ENCODE measurements at places on chromosomes 5 and 9.

DNA sequence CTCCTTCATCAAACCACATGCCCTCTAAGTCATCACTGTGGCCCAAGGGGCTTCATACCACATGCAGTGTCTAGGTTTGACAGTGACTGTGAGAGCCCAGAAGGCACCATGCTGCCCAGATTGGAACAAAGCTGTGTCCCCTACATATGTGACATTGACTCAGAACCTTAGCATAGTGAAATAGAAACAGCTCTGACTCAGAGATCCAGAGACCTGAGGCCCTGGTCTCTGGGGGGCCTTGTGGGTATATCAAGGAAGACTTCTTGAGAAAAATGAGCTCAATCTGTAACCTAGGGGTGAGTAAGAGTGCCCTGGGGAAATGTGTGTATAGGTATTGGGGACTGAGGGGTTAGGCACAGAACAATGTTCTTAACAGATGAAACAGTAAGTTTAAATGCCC is 7.1 kb upstream of the ENTREP1 start:
- DNase-seq = no peak

DNA sequence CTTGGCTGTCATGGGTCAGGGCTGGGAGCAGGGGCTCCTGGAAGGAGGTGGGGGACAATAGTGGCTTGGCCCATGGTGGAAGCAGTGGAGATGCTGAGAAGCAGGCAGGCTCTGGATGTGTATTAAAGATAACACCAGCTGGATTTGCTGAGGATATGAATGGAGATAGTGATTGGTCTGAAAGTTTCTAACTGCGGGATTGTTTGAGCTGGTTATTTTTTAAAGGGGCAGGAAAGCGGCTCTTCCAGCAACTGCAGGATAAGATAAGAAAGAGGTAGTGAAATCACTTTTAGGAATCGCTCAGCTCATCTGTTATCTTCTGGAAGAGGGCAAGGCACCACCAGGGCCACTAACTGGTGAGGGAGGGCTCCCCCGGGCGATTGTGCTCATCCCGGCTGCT is 125.5 kb downstream of the TENT4A start:
- DNase-seq = no peak

GRCh38 chr5:10789021-10789420 is 28.0 kb upstream of the DAP start:
- DNase-seq = no peak

DNA sequence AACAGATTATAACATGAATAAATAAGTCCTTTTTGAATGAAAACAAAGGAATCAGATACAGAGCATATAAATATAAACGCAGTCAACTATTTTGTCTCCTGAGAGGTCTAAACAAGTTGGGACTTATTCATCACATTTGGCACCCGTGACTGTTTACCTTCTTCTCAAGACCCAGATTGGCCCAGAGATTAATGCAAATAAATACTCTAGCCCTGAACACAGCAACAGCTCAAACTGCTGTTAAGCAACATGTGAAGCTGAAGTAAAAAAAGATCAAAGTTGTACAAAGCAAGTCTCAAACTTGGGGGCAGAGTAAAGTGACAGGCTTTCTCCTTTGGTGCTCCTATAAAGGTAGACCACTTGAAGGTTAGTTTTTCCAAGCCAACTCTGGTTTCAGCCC is 95.0 kb upstream of the NR5A1 start:
- no peak for DNase-seq

DNA sequence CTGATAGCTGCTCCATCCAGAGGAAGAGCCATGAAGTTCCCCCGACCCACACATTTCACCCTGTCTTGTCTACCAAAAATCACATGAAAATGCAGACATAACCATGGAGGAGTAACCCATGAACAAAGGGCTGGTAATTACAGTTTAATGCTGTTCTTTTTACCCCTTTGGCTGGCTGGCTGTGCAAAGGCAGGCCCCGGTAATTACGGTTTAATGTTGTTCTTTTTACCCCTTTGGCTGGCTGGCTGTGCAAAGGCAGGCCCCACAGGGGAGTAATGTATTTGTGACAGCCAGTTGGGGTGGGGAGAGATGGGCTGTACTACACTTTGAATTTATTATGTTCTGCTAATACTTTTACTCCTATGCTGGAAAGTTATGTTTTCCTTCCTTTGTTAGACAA is 41.7 kb downstream of the PIK3R1 start:
- DNase-seq = no peak

GRCh38 chr5:103445426-103446035 is 117.1 kb downstream of the NUDT12 start:
- DNase-seq = no peak

DNA sequence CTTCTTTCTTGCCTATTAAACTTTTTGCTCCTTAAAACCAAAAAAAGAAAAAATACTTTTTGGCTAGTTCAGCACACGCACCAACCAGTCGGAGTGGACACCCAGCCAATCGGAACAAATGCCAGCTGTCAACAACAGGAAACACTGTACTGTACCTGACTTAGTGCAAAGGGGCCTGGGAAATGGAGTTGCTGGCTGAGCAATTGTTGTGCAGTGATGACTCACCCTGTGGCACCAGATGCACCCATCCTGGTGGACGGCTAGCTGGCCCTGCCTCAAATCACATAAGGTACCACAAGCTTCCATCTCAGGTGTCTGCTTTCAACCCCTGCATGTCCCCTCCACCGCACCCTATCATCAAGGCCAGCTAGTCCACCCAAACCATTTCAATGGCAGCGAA is 20.9 kb downstream of the FOXE1 start:
- DNase-seq = no peak

- no peak for DNase-seq
These were observed 29.9 kb downstream of the JADE2 start for GRCh38 chr5:134555223-134555889.

DNA sequence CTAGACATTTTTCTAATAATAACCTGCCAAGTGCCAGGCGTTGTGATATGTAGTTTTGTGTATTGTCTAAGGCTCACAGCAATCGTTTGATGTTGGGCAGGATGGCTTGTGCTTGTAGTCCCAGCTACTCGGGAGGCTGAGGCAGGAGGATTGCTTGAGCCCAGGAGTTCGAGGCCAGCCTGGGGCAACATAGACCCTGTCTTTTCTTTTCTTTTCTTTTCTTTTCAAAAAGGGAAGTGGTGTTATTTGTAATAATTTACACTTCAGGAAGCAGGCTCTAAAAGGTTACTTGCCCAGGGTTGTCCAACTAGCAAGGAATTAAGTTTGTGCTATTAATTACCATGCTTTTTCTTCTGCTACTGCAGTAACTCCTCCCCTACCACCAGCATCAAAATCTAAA is 3.2 kb downstream of the ZNF131 start:
- no peak for DNase-seq

- DNase-seq = no peak
These were observed 29.3 kb upstream of the RPS23 start for GRCh38 chr5:82307451-82307850.

DNA sequence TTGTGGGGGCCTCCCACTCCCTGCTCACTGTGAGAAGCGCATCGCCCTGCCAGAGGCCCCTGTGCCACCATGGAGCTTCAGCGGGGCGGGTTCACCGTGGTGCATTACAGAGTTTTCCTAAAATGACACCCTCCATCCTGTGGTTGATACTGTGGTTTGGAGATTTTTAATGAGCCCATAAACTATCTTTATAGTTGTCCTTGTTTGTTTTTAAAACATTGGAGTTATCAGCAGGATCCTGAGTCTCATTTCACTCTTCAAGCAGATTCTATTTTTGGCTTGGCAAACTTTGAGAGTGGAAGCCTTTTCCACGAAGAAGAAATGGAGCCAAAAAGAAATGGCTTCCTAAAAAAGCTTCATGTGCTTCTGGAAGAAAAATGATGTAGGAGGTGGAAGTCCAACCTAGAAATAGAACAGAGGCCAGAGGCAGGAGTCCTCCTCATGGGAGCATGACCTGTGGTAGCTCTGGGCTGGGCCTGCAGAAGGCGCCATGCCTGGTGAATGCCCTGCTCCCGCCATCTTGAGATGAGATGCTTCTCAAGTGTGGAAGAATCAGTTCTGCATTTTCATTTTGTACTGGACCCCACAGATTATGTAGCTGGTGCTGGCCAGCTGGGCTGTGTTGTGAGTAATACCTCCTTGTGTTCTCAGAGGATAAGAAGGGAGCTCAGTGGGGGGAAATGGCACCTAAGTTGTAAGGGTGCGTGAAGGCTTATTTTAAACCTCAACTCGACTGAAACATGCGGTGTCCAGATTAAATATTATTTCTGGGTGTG is 79.0 kb upstream of the RAI14 start:
- no peak for DNase-seq

DNA sequence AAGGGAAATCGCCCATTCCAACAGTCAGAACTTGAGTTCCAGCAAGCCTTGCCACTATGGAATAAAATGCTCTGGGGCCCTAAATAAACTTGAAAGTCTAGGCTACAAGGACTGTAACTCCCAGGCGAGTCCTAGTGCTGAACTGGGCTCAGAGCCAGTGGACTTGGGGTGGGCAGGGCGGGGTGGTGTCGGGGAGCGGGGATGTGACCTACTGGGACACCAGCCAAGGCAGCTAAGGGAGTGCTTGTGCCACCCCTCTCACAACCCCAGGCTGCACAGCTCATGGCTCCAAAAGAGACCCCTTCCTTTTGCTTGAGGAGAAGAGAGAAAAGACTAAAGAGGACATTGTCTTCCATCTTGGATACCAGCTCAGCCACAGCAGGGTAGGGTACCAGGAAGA is 61.5 kb downstream of the MEIKIN start:
- DNase-seq = no peak

GRCh38 chr5:67196537-67197059 is at the start of gene CD180:
Gene CD180 (minus strand): TSS chr5:67196799. CDS start chr5:67196641, 158 bp downstream.
- DNase-seq = no peak

GRCh38 chr5:142059304-142059940 is 46.6 kb upstream of the GNPDA1 start:
- DNase-seq = no peak

DNA sequence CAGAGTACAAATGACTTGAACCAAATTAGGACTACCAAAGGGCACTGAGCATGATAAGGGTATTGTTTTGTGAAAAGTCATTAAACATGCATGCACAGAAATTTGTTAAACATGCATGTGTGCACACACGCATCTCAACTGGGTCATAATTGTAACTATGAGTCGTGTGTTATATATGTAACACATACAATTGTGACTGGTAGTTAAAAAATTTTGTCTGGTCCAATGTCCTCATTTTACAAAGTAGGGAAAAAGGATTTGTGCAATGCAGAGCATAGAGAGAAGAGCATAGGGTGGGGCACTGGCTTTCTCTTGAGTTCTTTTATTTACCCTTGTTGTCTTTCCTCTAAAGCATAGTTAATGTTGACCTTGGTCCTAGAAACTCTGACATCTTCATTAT is 19.3 kb upstream of the IGFBPL1 start:
- no peak for DNase-seq

GRCh38 chr5:93054424-93055163 is 526.4 kb downstream of the NR2F1-AS1 start:
- no peak for DNase-seq

DNA sequence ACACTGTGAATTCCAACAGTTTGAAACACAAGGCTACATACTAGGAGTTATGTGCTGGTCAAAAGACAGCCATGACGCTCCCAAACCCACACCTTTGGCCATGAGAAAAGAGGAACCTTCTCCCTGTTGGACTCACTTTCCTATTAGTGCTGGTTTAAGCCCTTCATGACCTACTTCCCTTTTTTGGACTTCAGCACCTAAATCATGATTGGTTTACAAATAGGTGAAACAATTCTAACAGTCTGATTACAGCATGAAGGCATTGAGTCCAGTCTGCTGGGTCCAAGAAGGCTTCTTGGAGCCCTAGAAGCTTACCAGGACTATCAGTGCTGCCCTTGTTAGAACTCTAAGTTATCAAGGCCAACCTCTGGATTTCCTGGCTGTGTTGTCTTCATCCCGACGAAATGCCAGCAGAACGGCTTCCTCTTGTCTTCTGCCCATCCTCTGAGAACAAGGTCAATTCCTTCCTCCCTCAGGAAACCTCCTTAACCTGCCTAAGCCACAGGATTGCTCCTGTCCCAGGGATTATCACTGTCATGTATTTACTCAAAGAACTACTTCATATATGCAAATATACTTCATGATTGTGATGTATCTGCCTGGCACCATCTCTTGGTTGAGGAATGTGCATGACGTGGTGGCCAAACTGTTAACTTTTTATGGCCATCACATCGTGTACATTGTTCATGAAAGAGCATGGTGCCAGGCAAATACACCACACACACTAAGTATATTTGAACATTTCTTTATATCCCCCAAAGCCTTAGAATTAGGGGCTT is 83.6 kb downstream of the ANKH start:
- no peak for DNase-seq

- DNase-seq = no peak
These were observed 29.6 kb downstream of the PSAT1 start for GRCh38 chr9:78326564-78326963.

DNA sequence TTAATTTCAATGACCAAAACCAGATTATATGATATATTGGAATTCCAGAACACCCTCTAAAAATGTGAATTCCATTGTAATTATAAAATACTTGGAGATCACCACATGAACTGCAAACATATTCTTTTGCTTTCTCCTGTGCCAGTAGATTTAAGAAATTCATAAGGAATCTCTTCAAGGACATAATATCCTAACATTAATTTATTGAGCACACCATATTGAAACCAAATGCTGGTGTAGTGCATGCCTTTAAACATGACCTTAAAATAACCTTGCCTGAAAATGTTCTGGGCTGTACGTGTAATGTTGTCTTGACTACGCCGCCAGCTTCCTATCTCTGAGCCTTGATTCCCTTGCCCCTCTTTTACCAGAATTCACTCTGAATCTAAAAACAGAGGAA is 205.0 kb upstream of the ACTBL2 start:
- no peak for DNase-seq

- no peak for DNase-seq
These were observed 273.5 kb upstream of the ST8SIA4 start for GRCh38 chr5:101176605-101177004.

DNA sequence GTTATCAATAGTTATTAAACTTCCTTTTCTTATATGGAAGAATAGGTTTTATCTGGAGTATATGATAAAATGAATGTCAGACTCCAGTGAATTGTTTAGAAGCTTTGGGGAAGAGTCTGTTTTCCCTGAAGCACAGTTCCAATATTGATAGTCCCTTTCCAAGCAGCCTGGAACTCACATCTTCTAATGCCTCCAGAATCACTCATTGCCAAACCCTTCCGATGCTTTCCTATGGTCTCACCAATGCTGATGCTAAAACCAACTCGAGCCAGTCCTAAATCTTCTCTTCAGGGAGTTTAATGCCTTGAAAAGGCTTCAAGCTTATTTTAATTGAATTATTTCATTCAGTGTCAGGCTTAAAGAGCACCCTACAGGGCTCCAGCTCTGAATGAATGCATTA is 121.2 kb downstream of the PTTG1 start:
- DNase-seq = no peak

DNA sequence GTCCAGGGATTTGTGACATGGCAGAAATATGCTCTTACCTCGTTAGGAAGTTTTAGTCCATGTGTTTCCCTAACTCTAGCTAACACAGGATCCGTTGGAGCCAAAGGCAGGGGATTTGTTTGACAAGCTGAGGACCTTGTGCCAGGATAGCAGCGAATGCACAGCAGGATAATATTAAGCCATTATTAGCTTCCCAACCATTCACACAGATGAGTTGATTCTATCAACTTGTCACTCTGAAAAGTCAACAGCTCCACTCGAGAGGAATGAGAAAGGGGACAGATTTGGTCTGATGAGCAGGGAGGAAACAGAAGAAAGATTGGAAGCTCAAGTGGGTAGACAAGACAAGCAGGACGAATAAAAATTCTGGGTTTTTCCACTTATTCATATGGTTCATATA is 106.2 kb downstream of the FSTL4 start:
- no peak for DNase-seq

- no peak for DNase-seq
These were observed 169.1 kb upstream of the PIK3R1 start for GRCh38 chr5:68046445-68046844.

Measured in T-helper 2 cell (primary cell).